Germinal center (tissue), 1 donor: ENCODE measurements at places on chromosomes 11 and 22.

DNA sequence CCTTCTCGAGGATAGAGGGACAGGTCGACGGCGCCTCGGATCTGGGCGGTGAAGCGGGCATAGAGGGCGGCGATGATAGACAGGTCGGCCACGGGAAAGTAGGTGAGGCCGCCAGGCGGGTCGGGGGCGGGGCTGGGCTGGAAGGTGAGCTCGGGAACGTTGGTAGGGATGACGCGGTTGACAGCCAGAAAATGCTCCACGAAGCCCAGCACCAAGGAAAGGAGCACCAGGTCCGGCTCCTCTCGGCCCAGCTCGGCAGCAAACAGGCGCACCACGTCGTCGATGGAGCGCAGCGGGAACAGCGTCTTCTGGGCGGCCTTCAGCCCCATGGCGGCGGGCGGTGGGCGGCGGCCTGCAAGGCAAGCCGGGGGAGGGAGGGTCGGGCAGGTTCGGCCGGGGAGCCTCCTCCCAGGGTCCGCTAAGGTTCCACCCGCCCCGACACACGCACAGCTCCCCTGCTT is 540 bp downstream of the MEN1 start:
- peak; percentile 36 for DNase-seq

GRCh38 chr11:106449763-106450162 is 372.3 kb downstream of the AASDHPPT start:
- no peak for DNase-seq

- no peak for DNase-seq
Measured at GRCh38 chr11:77244277-77245027, 57.0 kb downstream of the GDPD4 start.

DNA sequence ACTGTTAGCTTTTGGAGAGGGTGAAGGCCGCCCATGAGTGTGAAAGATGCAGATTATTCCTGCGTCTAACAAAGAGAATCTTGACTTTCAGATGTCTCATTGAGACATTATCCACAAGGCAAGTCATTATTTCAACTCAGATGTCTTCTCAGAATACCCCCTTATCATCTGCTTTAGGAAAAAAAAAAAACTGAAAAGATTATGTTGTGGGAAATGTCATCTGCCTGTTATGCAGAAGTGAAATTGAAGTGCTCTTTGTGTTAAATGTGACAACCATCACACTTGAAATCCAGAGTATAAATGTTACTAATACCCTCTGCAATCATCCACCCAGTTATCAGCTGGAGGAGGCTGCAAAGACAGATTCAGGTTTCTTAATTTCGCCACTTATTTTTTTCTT is 239.6 kb downstream of the LARGE1 start:
- DNase-seq, result no peak

DNA sequence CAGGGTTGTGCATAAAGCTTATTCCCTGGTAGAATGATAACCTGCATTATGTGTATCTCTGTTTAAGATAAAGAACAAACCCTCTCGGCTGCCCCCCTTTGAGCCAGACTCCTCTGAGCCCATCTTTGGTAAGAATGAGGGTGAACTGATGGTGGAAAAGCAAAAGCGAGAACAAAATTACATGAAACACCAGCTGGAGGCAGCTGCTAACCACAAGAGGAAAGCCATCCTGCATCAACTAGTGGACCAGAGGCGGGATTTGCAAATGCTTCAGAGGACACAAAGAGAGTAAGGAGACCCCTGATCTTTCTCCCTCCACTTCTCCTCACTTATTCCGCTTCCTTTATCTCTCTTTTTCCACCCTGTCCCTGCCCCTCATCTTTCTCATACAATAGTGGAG is 40.3 kb downstream of the CCDC81 start:
- DNase-seq, result no peak

DNA sequence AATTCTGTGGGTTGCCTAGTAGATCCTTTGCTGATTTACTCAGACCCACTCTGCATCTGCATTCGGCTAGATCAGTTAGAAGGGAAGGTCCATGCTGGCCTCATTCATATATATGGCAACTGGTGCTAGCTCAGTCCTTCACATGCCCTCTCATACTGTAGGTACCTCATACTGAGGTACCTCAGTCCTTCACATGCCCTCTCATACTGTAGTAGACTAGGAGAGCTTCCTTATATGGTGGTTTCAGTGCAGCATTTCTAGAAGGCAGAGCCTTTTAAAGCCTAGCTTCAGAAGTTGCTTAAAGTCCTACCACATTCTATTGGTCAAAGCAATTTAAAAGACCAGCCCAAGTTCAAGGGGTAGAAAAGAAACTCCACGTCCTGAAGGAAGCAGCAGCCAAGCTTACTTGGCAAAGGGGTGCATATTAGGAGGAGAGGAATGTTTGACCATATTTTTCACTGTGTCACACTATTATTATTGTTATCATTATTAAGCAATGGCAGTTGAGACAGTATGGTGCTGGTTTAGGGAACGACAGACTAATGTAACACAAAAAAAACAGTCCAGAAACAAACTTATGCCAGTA is 356.4 kb downstream of the DYNC2H1 start:
- no peak for DNase-seq

GRCh38 chr22:35128637-35129036 is 62.7 kb downstream of the ISX start:
- no peak for DNase-seq

DNA sequence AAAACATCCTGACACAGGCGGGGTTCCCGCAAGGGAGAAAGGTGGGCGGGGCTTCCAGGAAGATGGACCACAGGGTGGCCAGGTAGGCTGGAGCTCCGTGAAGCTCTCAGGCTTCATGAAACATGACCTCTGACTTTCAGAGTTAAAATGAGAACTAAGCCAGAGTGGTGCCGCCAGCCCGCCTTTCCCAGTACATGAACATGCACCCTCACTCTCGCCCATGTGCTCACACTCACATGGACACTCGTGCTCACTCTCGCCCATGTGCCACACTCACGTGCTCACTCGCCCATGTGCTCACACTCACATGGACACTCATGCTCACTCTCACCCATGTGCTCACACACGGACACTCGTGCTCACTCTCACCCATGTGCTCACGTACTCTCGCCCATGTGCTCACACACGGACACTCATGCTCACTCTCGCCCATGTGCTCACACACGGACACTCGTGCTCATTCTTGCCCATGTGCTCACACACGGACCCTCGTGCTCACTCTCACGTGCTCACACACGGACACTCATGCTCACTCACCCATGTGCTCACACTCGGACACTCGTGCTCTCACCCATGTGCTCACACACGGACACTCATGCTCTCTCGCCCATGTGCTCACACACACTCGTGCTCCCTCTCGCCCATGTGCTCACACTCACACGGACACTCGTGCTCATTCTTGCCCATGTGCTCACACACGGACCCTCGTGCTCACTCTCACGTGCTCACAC is 10.0 kb downstream of the RNH1 start:
- no peak for DNase-seq

- no peak for DNase-seq
Measured at GRCh38 chr11:68099474-68100405, 21.4 kb downstream of the CHKA start.

GRCh38 chr11:66728693-66729385 is at the start of gene SPTBN2:
Gene SPTBN2, minus strand, starts transcription at chr11:66729216. Its CDS starts 7,976 bp downstream, at chr11:66721240.
- DNase-seq, result no peak

DNA sequence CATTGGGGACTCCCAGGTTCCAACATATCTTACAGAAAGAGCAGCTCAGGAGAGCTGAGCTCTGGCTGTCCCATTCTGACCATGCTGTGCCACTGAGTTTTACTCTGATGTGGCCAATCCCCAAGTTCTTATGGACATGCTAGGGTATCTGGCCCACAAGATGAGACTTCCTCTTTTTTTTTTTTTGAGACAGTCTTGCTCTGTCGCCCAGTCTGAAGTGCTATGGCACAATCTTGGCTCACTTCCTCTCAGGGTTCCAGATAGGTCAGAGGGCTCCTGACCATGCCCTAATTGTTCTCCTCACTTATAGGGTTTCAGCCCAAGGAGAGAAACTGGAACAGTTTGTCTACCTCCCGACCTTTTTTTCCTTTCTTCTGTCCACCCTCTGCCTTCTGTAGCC is 152.3 kb upstream of the CCDC90B start:
- DNase-seq, result no peak

DNA sequence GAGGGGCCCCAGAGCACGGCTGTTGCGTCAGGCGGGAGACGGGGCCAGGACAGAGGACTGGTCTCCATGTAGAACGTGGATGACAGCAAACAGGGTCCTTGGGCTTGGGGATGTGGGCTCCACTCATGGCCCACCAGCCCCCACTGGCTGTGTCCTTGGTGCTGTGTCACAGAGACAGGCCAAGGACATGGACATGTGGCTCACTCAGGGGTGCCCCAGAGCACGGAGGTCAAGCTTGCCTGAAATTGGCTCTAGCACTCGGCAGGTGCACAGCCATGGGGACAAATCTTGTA is 14.4 kb downstream of the FADS2 start:
- no peak for DNase-seq

- no peak for DNase-seq
Measured at GRCh38 chr11:133810766-133811165, 34.5 kb downstream of the SPATA19 start.

DNA sequence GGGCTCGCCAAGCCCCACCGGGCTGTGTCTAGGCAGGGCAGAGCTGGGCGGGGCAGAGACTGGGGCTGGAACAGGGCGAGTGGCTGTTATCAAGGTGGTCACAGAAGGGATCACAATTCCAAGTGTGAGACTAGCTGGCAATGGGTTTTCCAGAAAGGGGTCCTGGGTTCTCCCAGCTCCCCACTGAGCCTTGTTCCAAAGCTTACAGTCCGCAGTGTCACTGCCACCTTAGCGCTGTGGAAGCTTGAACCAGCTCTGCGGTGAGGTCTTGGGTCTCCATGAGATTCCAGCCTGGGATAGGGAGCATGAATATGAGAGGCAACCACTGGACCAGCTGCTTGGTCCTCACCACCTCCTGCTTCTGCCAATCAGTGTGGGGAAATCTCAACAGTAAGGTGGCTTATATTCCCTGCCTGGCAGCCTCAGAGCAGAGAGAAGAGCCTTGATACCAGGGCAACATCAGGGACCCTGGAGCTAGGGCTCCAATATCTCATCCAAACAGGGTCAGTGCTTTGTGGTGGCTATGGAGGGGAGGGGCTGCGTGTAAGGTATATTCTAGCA is 831 bp downstream of the CD44 start:
- no peak for DNase-seq
